Skeletal muscle cell (primary cell): ENCODE measurements at places on chromosomes 7 and 10.
A peak's percentile ranks its signal among the peaks of the same experiment; 100 is the strongest.

- no peak for DNase-seq
Observed at GRCh38 chr10:95394161-95394880, 103.5 kb upstream of the PDLIM1 start.

- DNase-seq = no peak
Observed at GRCh38 chr7:111650456-111650999, 88.2 kb upstream of the IMMP2L start.

GRCh38 chr10:70109064-70109729, 23.4 kb downstream of the AIFM2 start:
- no peak for DNase-seq

GRCh38 chr7:5469375-5470166, 45.9 kb upstream of the TNRC18 start:
- DNase-seq = no peak

DNA sequence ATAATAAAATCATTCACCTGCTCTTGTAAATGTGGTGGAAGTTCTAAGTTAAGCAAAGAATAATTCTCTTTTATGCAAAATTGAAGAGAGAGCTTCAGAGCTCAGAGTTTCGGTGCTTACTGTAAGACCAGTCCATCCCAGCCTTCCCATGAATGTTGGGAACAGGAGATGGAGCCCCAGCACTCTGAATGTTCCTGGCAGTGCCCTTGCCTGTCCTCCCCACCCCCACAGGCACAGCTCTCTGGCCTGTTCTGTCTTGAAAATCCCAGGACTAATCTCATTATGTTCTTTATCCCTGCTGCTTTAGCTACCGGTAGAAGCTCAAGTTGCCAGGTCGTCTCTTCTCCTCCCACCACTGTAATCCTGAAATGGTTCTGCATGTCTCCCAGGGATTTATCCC, 29.1 kb upstream of the LHFPL3 start:
- no peak for DNase-seq

DNA sequence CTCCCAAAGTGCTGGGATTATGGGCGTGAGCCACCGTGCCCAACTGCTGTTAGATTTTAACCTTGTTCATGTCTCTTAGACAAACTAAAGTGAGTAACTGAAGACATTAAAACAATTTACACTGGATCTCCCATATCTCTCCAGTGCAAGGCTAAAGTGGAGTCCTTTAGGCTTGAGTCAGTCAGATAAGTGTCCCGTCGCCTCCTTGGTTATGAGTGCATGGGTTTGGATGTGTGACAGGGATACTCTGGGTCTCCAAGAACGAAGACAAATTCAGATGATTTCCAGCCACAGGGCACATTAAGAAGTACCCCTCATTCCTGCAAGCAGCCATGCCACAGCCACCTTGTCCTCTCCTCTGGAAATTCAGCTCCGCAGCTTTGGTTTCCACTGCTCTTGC, 66.1 kb upstream of the PDZD8 start:
- DNase-seq = no peak

GRCh38 chr10:99344715-99345114, 15.6 kb downstream of the CNNM1 start:
- no peak for DNase-seq

- no peak for DNase-seq
Observed at GRCh38 chr7:138712652-138713051, 11.5 kb upstream of the SVOPL start.

DNA sequence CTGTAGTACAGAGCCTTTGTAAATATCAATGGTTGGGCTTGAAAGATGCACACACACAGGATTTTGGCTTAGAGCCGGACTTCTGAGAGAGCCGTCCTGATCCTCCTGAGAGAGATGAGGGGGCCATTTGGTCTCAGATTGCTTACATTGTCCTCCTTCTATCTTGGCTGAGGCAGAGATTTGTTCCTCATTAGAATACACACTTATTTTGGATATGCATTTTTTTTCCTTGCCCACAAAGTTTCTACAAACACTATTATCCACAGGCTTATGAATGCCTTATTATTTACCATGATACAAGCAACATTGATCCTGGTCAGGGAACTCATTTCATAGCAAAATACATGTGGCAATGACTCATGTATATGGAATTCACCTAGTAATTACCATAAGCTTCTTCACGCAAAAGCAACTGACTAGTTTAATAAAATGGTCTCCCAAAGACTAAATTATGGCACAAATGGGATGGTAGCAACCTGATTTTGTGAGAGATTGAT, 175.3 kb downstream of the MDFIC start:
- peak; percentile 64 for DNase-seq

GRCh38 chr10:92845921-92846320, 2.4 kb upstream of the EXOC6 start:
- DNase-seq = no peak

DNA sequence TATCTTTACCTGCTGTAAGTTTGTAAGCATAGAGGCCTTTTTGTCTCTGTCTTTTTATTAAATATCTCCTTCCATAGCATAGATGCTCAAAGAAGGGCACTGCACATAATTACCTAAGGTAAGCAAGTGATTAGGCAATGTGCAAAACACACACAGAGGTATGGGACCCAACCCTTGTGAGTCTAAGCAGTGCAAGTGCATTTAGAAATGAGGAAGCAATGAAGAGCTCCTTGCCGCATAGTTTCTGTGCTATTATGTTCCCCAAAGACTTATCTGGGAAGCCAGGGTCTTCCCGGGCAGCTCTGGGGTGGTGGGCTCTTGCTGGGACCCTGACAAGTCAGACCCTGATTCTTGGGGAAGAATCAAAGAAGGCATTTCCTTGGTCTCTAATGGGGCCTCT, 13.5 kb upstream of the MGAM2 start:
- no peak for DNase-seq

GRCh38 chr10:51312817-51313216, 238.5 kb downstream of the PRKG1 start:
- no peak for DNase-seq

DNA sequence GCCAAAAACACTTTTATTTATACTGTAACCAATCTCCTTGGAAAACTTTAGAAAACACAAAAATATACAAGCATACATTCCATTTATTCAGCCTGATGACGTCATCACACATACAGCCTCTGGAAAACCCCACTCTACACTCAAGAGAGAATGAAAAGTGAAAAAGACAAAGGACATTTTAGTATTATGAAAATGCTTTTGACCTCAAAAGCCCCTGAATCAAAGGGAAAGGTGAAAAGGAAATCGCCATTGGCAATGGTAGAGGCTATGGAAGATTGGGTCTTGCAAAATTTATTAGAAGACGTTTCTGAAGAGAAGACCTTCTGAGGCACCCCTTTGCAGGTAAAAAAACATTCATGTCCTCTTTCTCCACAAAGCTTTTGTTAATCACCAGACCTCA, 82.9 kb upstream of the STRIP2 start:
- DNase-seq = no peak

DNA sequence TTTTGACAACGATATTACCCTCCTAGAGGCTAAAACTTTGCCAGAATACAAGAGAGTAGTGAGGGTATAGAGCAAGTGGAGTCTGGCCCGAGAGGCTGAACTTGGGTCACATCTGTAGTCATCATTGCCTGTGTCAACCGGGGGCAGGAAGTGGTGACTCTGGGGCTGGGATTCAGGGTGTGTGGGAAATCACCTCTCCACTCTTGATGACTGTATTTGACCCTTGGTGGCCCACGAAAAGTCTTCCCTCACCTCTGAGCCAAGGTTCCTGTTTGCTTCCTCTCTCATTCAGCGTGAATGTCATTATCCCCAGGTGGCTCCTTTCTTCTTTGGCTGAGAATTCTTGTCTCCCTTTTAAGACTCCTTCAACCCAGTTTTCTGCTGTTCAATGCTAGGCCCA, 240.4 kb downstream of the ABCA13 start:
- no peak for DNase-seq

DNA sequence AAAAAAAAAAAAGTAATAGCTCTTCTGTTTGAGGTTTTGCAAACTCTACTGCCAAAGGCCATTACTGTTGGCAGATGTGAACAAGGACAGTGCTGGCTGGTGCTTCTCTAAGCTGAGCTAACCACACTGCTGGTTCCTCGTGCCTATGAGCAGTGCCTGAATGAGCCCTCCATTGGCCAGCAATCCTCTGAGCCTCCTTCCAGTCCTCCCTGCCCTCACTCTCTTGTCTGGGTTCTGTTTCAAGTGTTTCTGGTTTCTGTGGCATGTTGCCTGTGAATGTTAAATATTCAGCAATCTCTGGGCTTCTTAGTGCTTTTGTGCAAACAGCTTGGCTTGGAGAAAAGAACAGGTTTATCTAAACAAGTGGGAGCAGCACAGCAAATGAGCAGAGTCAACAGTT, 161.3 kb upstream of the AUTS2 start:
- no peak for DNase-seq

- DNase-seq = no peak
Observed at GRCh38 chr7:154871507-154871906, 131.4 kb downstream of the PAXIP1 start.

DNA sequence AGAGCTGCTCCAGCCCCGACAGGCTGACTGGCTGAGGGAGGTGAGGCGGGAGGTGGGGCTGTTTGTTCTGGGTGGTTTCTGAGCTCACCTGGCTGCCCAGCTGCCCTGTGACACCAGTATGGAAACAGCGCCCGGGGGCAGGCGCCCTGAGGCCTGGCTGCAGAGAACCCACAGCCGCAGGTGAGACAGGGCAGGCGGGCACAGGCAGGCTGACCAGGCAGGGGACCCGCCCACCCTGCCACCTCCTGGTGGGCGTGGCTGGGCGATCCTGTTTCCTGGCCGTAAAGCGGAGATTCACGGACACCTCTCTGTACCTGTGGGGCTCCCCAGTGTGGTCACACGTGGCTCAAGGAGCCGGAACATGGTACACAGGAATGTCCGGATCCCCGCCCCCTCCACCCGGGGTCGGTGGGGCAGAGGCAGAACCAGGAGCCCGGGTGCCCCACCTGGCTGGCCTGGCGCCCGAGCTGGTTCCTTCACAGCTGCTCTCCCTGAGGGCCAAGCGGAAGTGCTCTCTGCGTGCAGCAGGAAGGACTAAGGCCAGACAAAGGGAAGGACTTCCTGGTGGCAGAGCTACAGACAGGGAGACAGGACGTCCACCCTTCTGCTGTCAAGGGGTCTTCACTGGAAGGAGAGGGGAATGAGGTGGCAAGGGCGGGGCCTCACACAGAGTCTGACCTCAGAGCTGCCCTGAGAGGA, 3.9 kb downstream of the MICALL2 start:
- DNase-seq = no peak

GRCh38 chr10:117860135-117860534, 186.6 kb downstream of the RAB11FIP2 start:
- no peak for DNase-seq

DNA sequence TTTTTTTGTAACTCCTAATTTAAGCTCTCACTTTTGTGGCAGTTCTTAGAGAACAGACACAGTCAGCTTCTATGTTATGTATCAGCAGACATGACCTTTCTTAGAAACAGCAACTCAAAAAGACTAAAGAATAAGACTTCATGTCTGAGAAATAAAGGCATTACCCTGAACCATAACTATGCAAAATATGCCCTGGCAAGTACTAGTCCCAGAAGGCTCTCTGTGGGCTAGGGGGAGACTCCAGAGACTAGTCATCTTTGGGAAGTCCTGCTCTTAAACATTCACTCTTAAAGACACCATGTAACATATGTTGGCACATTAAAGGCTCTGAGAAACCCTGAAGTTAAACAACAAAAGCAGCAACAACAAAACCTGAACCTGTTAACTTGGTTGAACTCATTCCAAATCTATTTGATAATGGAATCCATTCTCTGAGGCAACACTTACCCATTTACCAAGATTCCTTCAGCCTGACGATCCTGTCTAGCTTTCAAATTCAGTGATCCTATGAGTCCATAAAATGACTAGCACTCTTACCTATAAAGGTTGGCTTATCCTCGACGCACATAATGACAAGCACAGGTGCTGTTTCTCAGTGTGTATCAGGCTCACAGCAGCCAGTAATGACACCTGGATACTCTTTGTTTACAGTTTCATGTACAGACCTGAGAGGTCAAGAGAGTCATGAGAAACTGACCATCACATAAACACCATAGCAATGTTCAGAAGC, 62.3 kb downstream of the OSBPL3 start:
- DNase-seq = peak; percentile 69

DNA sequence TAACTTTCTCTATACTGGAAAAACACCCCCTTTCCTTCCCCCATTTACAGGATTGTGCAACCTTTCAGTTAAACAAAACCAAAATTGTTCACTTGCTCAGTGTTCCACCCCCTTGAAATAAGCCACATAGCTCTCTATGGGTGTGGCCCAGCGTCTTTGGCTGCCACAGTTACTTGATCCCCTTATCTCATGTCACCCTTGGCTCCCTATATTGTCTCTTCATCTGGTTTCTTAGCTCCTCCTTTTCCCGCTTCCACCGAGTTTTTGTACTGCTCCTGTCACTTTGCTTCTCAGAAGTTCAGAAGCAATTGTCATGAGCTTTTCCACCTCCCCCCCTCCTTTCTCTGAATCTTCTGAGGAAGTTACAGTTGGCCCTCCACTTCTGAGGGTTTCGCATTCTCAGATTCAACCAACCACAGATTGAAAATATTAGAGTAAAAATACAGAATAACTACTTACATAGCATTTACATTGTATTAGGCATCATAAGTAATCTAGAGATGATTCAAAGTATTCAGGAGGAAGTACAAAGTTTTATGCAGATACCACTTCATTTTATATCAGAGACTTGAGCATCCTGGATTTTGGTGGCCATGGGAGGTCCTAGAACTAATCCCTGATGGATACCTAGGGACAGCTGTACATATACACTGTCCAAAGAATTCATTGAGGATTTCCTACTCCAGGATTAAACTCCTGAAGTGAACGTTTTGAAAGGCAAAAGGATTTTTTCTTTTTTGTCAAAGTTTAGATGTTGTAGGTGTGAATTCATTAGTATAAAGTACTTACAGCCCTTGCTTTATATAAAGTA, 60.4 kb downstream of the ADD3 start:
- DNase-seq = no peak

DNA sequence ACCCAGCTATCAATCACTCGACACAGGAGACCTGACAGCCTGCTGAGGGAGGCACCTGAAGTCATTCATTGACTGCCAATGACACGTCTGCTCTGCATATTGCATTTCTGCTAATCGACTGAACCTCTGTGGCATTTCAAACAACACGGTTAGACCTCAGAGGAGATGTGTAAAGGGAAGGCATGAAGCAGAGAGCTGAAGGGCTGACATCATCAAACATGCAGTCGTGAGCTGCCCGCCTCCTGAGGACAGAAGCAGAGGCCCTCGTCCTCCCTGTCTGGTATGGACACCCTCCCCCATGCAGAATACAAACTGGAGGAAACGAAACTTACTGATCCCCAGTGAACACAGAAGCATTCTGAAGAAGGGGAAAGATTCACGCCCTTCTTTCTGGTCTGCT, 462.6 kb upstream of the MGMT start:
- DNase-seq = no peak
